ENCODE measurements at places on chromosomes 11 and 22.

DNA sequence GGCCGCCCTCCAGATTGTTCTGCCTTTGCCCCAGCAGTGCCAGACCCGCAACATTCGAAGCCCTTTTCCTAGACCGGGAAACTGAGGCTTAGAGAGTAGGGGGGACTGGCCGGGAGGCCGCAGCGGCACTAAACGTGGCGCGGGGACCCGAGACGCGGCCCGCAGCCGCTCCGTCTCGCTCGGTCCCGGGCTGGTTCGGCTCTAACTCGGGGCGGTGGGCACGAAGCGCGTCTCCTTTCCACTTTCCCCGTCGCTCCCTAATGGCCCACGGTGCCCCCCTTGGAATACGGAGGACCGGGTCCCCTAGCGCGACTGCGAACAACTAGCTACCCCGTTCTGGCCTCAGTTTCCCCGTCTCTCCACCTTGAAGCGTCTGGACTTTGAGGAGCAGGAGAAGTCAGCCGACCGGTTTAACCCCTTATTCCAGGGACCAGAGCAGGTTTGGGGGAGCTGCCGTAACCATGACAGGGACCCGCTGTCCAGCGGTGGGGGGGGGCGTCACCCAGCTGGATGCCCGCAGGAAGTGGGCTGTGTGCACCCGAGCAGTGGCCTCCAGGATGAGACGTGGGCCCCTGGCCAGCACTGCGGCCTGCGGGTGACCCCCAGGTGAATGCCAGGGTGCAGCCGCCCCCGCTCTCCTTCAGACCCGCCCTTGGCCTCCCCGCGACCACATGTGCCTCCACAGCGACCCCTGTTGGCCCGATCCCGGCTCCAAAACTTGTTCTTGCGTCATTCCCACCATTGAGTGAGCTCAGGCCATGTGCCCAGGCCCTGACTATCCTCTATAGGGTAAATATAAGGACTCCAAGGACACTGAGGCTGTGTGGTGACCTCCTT, 1.1 kb downstream of the CDC42EP1 start:
- DNase-seq, result no peak

DNA sequence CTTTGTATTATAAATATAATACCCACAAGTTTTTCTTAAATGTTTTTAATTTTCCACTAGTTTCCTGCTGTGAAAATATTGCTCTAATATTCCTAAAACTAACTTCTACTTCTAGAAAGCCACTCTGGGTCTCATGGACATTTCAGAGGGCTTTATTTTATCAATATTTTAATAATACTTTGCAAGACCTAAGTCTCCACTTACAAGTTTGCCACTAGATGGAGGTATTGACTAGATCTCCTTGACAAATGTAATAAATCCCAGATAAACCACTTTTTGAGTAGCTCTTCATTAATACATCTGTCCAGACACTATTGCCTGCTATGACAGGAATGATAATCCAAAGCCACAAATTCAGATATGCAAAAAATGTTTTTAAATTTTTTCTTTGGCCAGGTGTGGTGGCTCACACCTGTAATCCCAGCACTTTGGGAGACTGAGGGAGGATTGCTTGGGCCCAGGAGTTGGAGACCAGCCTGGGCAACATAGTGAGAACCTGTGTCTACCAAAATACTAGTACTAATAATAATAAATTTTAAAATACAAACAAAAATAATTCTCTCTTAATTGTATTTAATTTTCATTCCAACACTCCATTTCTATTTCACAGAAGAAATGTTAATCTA, 3.5 kb upstream of the ACAT1 start:
- no peak for DNase-seq

DNA sequence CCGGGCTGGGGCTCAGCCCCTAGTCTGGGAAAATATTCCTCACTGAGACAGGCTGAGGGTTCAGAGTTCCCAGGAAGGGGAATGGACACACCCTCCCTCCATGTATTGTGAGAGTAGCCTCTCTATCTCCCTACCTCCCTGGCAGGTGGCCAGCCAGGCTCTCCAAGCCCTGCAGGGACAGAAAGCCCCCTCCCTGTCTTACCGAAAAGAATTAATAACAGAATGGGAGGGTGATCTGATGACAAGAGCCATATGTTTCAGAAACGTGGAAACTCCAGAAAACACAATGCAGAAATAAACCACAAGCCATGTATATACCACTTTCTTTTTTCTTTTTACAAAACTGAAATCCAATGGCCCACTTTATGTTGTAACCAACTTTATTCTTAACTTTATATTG, 140.0 kb downstream of the CHST1 start:
- no peak for DNase-seq

- peak; percentile 67 for DNase-seq
Measured at GRCh38 chr22:41091132-41092022, 1.0 kb upstream of the EP300 start.

- DNase-seq, result no peak
Measured at GRCh38 chr11:94154095-94154856, 25.6 kb downstream of the PANX1 start.

DNA sequence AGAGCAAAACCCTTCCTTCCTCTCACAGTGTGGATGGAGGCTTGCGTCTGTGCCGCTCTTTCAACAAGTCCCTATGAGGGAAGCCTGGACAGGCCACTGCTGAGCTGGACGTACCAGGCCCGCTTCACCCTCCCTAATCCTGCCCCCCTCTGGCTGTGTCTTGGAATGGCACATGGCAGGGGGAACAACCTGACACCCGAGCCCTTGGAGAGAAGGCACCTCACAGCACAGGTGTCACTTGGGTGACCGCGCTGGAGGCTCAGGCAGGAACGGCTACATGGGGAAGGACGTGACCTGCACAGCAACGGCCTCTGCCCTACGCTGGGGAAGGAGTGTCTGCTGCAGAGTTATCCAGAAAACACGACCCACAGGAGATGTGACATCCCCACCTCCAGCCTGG, 11.0 kb downstream of the CARS1 start:
- no peak for DNase-seq

- DNase-seq, result no peak
Measured at GRCh38 chr11:45229401-45230020, 56.6 kb downstream of the SYT13 start.

DNA sequence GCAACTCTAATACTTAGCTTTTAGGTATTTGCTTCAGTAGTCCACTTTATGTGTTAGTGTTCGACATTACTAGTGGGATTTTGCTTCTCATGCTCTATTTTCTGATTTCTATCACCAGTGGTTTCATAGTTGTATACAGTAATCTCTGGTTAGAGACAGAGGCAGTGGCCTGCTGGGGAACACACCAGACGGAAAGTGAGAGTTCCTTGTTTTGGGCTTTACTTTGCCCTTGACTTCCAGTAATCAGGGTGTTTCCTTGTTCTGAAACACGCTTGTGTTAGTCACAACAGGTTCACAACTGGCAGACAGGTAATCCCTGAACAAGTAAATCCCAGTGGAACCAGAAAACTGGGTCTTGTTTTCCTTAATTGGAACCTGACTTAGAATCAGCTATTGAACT, 56.0 kb downstream of the PACS1 start:
- DNase-seq, result no peak

DNA sequence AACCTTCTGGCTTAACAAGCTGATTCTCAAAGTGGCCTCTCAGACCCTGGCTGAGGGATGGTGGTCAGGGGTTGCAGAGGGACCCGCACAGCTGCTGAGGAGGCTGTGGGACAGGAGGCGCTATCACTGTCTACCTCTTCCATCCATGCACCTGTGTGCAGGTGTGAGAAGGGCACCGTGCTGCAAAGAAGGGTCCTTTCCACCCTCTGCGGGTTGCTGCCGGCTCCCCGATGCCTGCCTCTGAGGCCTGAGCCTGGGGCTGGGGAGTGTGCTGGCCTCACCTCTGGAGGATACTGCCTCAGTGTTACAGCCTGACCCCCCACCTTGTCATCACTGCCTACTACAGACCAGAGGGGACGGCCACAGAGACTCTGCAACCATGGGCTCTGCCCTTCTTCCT, 66.1 kb upstream of the B3GAT1 start:
- no peak for DNase-seq

- DNase-seq, result no peak
Measured at GRCh38 chr22:45787759-45788158, 116.1 kb downstream of the ATXN10 start.

DNA sequence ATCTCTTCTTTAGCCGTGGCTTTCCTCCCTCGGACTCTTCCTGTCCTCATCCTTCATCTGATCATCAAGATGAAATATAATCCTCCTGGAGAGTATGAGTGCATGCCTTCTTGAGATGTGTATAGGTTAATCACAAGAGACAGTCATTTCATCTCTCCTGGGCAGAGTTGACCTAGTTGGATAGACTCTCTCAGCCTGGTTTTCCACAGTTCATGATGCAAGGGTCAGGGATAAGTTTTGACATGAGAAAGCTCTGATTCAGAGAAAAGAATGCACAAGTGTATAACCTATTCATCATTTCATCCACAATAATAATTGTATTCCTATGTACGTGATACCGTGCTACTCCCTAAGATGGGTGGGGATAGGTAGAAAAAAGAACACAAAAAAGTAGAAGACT, 33.2 kb upstream of the CCDC90B start:
- DNase-seq, result no peak

DNA sequence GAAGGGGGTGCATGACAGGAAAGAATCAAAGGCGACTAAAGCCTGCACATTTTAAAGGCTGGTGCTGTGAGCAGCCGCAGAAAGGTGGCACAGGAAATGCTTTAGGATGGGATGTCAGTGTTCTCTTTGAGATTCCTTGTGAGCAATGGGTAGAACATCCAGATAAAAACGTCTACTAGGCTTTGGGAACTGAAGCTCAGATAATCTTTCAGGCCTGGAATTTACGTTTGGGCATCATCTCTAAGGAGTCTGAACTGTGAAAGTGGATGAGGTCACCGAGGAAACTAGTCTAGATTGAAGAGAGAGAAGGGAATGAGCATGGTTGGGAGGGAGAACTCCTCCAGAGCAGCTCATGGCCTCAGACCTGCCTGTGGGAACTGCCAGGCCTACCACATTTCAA, 65.7 kb downstream of the FLI1 start:
- no peak for DNase-seq

GRCh38 chr11:134654161-134654915, 242.3 kb upstream of the B3GAT1 start:
- no peak for DNase-seq

- DNase-seq, result no peak
Measured at GRCh38 chr11:6681949-6682348, 1.2 kb downstream of the MRPL17 start.

DNA sequence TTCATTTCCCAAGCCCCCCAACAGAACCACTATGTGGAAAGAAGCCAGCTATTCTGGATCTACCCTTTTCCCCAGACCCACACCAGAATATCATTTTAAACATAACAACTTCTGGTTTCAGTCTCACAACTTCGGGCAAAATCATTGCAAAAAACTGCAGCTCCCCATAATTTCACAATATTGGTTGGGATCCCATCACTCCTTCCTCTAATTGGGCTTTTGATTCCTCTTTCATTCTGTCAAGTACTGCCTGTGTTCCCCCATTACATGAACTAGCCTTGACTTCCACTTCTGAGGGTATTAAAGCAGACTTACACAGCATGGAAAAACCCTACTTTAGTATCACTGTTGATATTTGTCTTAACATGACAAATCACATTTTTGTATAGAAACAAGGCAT, 4.1 kb upstream of the APOL3 start:
- no peak for DNase-seq

GRCh38 chr11:132814410-132814809, 717.9 kb downstream of the OPCML start:
- DNase-seq, result no peak

DNA sequence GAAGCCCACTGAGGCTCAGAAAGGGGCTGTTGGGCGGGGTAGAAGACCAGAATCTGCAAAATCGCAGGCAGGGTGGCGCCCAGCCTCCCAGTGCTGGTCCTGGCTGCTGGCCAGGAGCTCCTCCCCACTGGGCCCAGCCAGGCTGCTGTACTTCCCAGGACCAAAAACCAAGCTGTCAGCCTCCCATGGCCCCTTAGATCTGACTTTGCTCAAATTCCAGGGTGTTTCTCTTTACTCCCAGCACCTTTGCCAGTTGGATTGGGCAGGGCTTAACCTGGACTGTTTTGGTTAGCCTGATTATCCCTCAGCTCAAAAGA, 44.2 kb upstream of the WEE1 start:
- DNase-seq, result no peak

DNA sequence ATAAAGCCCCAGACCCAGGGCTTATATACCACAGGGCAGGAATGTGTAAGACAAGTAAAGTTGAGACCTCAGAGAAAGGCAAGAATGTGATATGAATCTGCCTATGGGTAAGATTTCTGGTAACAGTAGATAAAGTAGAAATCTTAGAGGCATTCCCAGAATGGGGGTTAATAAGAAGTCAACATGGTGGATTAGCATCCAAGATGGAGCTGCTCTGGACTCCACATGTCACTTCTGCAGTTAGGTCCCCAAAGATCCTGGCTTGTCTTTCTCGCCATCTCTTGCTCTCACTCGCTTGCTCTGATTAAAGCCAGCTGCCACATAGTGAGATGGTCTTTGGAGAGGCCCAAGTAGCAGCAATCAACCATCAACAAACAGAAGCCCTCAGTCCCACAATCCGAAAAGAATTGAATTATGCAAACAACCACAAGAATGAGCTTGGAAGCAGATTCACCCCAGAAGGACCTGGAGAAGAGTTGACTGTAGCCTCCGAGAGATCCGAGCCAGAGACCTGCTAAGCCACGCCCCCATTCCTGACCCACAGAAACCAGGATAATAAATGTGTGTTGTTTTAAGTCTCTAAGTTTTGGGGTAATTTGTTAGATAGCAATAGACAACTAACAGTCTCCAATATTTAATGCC, 5.4 kb upstream of the C11orf86 start:
- DNase-seq, result no peak

DNA sequence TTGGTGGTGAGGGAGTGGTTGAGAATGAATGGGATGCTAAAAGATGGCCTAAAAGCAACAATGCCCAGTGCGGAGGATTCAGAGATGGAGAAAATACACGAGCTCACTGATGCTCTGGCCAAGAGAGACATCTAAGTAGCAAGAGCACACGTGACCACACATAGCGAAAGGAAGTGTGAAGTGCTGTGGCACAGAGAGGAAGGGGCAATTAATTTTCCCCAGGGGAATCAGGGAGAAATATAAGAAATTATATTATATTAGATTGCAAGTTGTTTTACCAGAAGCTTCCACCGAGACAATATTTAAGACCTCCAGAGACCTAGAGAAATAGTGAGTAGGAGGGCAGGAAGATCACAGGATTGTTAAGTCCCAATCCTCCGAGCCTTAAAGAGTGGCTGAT, 80.6 kb downstream of the RCN1 start:
- DNase-seq, result no peak

All from cortex of kidney (tissue), 1 donor.